Astrocyte (in vitro differentiated cells and primary cell): ENCODE measurements at places on chromosomes 6 and 20.
A peak's percentile ranks its signal among the peaks of the same experiment; 100 is the strongest.

- no peak overlapping the region for H3K27ac ChIP-seq
- no peaks in the 10 kb centered on the region for H3K36me3 ChIP-seq
- H3K4me3 ChIP-seq = no peak overlapping the region
- no peaks in the 10 kb centered on the region for H3K4me1 ChIP-seq
- peaks cover 28% of the 10 kb centered on the region for H3K27me3 ChIP-seq
- DNase-seq = no peak
These were observed 78.9 kb downstream of the CD40 start for GRCh38 chr20:46196990-46197389.

DNA sequence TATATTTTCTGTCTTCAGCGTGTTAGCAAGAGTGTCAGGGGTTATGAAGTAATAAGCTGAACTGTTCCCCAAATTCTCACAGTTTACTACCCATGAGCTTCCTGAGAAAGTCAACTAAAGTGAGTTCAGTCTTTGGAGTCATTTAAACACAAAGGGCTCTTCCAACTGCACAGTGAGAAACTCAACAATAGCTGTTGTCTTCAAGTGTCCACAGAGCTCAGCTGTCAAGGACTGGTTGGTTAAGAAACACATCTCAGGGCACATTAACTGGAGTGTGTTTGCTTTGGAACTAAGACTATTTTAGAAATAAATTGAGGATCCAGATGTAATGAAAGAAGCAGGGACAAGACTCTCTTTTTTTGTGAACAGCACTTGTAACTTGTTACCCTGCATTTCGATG, 241.4 kb upstream of the SOX4 start:
- no peaks in the 10 kb centered on the region for H3K27me3 ChIP-seq
- no peak overlapping the region for H3K27ac ChIP-seq
- H3K4me1 ChIP-seq = peaks cover 8% of the 10 kb centered on the region
- DNase-seq = no peak
- H3K36me3 ChIP-seq = no peaks in the 10 kb centered on the region

GRCh38 chr6:2129182-2129621, 116.2 kb downstream of the GMDS start:
- H3K4me3 ChIP-seq = no peak overlapping the region
- H3K27me3 ChIP-seq = no peaks in the 10 kb centered on the region
- H3K36me3 ChIP-seq = no peaks in the 10 kb centered on the region
- no peak for DNase-seq
- H3K27ac ChIP-seq = no peak overlapping the region

DNA sequence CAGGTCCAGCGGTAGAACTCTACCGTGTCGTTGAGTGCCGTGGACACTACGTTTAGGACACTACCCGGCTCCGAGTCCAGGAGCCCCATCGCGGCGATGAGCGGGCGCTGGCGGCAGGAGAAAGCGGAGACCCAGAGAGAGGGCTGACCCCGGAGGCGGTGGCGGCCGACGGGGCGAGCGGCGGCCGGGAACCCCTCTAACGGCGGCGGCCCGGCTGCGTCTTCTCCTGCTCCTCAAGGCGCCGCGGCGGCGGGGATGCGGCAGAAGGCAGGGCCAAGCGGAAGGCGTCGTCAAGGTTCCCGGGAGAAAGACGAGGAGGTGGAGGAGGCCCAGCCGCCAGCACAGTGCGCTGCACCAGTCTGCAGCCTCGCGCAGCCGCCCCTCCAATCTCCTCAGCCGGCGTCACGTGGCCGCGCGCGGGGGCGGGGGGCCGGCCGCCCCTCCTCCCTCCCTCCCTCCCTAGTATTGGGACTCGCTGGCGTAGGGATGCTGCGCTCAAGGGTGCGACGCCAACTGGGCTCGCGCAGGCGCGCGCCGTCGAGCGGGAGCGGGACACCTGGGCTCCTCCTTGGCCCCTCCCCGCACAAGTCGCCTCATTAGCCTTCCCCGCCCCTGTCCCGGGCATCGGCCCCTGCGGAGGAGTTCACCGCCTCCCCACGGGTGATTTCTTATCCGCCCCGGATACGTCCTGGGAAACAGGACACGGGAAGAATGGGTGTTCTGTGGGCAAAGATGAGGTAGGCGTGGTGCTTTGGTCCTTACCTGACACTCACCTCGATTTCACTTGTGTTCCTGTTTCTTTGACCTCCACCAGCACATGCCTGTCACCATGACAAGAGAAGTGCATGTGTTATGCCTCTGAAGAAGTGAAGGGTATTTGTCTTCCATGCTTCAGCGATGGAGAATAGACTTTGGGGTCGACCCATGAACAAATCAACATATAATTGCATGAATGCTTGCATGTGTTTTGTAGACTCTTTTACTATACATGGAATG, at the start of gene ELOVL4:
ELOVL4 (minus strand) TSS at position 363 of the 996 bp plus-strand sequence; CDS start at position 89, 274 bp downstream.
- peak within 1 kb of the TSS; percentile 82 for H3K4me3 ChIP-seq
- H3K27ac ChIP-seq = peak within 1 kb of the TSS; percentile 11
- peaks cover 11% of the 10 kb centered on the region for H3K4me1 ChIP-seq

DNA sequence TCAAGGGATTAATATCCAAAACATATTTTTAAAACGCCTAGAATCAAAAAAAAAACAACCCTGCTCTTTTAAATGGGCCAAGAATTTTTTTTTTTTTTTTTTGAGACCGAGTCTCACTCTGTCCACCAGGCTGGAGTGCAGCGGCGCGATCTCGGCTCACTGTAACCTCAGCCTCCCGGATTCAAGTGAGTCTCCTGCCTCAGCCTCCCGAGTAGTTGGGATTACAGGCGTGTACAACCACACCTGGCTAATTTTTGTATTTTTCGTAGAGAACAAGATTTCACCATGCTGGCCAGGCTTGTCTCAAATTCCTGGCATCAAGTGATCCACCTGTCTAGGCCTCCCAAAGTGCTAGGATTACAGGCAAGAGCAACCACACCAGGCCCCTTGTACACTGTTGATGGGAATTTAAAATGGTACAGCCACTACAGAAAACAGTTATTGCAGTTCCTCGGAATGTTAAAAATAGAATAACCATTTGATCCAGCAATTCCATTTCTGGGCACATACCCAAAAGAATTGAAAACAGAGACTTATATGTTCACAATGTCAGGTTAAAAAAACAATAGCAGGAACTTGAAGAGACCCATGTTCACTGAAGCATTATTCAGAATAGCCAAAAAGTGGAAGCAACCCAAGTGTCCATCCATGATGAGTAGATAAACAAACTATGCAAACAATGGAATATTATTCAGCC, 3.1 kb upstream of the MYL9 start:
- peak; percentile 49 for DNase-seq
- no peaks in the 10 kb centered on the region for H3K27me3 ChIP-seq
- no peak overlapping the region for H3K4me3 ChIP-seq
- H3K4me1 ChIP-seq = peaks cover 22% of the 10 kb centered on the region

GRCh38 chr6:166764473-166765233, 137.6 kb upstream of the RPS6KA2 start:
- no peak for DNase-seq
- no peaks in the 10 kb centered on the region for H3K27me3 ChIP-seq
- no peaks in the 10 kb centered on the region for H3K36me3 ChIP-seq
- no peak overlapping the region for H3K4me3 ChIP-seq

DNA sequence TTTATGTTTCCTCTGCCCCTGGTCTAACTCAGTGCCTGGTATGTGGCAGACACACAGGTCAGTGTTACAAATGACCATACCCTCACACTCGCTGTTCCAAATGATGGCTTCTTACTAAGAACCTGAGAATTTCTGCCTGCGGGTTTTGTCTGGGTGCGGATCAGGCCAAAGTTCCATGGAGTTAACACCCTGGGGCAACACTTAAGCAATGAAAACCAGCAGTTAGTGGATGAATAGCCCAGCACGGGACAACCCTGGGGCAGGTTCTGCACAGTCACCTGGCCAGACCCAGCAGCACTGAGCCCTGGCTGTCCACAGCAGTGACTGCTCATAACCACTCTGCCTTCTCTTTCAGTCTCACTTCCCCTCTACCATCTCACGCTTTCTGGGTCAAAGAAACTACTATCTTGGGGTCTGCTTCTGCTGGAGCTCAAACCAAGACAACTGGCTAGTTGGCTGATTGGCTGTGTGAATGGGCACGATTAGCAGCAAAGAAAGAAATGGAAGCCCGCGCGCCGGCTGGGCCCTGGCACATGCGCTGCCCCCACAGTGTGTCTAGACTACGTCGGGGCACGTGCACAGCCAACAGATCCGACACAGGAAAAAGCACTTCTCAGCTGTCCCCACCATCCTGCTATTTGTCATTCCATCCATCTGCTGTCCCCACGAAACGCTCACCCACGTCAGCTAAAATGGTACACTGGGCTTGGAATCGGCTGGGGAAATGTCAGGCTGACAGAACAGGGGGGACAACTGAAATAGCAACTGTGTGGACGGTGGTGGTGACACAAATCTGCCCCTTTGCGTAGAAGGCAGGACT, 36.6 kb downstream of the MGME1 start:
- no peak overlapping the region for H3K4me3 ChIP-seq
- no peak for DNase-seq
- H3K27ac ChIP-seq = no peak overlapping the region
- H3K36me3 ChIP-seq = no peaks in the 10 kb centered on the region

DNA sequence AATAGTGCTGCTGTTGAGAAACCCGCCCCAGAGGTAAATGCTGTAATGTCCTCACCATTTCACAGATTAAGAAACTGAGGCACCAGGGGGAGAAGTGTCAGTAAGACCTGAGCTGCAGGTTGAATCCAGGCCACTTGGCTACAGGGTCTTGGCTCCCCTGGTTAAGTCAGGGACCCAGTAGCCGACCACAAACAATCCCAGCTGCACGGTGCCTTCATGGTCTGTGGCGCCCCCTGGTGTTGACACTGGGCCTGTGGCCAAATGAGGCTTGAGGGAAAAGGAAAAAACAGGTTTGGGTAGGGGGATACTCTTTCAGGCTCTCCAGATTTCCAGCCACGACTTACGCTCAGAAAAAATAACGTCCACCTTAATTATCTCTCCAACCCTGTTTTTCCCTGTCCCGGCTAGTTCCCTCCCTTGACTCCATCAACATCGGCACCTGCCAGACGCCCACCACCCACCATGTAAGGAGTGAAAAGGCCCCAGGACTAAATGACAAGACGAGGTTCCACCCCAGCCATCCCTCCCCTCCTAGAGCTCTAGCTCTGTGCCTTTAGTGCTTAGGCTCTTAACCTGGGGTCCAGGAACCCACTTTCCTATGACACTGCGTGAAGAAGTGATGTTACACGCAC, 47.7 kb upstream of the POLR1H start:
- no peak for DNase-seq
- no peaks in the 10 kb centered on the region for H3K4me1 ChIP-seq
- H3K4me3 ChIP-seq = no peak overlapping the region

DNA sequence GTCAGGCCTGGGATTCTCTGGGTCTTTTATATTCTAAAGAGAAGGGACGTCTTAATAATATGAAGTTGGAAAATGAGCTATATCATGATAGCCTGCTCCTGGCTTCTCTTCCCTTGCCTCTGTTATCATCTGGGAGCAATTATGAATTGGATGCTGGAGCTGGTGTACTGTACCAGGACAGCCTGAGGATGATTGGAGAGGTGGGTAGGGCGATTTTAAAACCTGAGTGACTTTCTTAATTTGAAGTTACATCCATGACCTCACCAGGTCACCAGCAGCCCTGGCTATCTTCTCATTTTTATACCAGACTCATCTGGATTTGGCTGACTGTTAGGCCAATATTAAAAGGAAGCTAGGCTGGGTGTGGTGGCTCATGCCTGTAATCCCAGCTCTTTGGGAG, 317.6 kb downstream of the CLIC5 start:
- H3K4me3 ChIP-seq = no peak overlapping the region
- H3K27ac ChIP-seq = peak overlapping the region; percentile 82
- H3K4me1 ChIP-seq = peaks cover 21% of the 10 kb centered on the region
- no peaks in the 10 kb centered on the region for H3K27me3 ChIP-seq
- H3K36me3 ChIP-seq = no peaks in the 10 kb centered on the region

DNA sequence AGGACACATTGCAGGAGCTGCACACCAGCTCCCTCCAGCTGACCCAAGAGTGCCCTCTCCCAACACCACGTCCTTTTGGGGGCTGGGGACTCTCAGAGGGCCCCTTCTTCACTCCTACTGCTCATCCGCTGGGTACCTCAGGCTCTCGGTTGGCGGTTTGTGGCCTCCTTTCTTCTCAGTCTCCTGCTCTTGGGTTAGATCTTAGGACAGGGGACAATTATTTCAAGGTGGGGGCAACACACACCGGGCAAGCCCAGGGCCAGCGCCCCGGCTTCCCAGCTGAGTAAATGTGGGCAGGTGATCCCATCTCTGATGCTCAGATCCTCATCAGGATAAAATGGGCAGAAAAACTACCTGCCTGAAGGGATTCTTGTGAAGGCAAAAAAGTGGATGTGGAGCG, 1.1 kb downstream of the TCF15 start:
- no peak for DNase-seq
- peaks cover 43% of the 10 kb centered on the region for H3K27me3 ChIP-seq
- H3K4me3 ChIP-seq = no peak overlapping the region
- no peak overlapping the region for H3K27ac ChIP-seq
- H3K36me3 ChIP-seq = no peaks in the 10 kb centered on the region

DNA sequence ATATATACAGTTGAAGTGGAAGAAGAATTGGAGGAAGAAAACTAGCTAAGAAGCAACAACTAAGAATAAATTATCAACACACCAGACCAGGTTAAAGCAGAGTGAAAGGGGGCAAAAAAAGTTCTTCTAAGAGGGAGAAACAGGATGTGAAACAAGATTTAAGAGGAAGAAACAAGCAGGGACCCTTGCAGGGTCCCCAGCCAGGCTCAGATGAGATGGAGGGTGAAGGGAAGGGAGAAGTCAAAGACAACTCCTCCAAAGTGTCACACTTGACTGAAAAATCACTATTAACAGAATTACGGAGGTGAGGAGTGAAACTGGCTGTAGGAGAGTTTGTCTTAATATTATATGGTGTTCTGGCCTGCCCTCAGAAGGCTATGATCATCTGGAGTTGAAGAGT, 65.4 kb downstream of the MTFR2 start:
- H3K4me3 ChIP-seq = no peak overlapping the region
- no peak for DNase-seq
- no peaks in the 10 kb centered on the region for H3K27me3 ChIP-seq
- H3K27ac ChIP-seq = no peak overlapping the region

- H3K27ac ChIP-seq = no peak overlapping the region
- no peaks in the 10 kb centered on the region for H3K27me3 ChIP-seq
- H3K4me3 ChIP-seq = no peak overlapping the region
- no peaks in the 10 kb centered on the region for H3K4me1 ChIP-seq
These were observed 21.3 kb downstream of the SNAP25 start for GRCh38 chr20:10239954-10240353.

DNA sequence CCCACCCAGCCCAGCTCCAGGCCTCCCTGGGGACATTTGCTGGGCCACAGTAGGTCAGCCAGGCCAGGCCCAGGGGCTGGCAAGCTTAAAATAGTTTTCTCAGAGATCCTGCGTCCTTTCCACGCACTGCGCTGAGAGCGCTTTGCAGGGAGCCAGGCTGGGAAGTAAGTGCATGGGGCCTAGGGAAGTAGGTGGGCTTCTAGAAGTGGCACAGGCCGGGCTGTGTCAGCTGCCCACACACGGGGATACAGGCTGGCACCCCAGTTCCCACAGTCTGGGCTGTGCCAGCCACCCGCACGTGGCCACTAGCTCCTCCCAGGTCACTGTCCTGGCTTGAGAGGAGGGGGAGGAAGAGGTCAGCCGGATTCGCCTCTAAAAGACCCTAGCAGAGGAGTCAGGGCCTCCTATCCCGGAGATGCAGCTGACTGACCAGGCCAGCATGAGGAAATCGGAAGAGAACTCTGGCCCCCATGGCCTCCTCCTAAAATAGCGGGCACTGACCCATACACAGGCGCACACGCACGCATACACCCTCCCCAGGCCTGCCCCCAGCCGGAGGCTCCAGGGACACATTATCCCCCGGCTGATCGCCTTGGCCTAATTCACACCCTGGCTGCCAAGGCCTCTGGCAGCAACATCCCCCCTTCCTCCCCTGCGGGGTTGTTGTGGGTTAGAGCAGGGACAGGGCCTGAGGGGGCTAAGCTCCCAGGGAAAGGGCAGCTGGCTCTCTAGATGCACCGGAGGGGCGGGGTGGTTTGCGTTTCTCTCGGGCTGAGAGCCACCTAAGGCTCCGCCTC, 5.4 kb downstream of the SLCO4A1 start:
- peaks cover 13% of the 10 kb centered on the region for H3K4me1 ChIP-seq
- DNase-seq = no peak
